Colonic mucosa (tissue), 4 donors: ENCODE measurements at places on chromosomes 3 and 15. TPM values are rescaled to one million over a fixed set of nuclear protein-coding genes. Genes with fewer than 3 reads are reported as not detected.
A peak's percentile ranks its signal among the peaks of the same experiment; 100 is the strongest.

GRCh38 chr3:9013782-9014563, 50.7 kb upstream of the RAD18 start:
- no peak for DNase-seq

DNA sequence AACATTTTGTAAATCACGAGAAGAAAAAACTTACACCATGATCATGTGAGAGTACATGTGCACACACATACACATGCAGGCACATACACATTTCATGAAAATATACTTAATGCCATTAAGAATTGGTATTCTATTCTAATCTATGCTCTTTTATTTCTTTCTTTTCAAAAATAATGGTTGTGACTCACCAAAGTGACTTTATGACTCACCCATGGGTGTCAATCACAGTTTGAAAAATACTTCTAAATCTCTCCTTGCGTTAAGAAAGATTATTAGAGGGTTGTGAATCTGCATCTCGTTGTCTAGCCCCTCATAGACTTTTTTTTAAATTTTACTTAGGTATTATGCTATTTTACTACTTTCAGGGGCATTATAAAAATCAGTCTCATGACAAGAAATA, 254.2 kb downstream of the TUSC7 start:
- no peak for DNase-seq

GP5 gene
- total RNA-seq, result 0.11 TPM

- DNase-seq, result no peak
These were observed 1.4 kb upstream of the SLC51A start for GRCh38 chr3:196214783-196215441.

DNA sequence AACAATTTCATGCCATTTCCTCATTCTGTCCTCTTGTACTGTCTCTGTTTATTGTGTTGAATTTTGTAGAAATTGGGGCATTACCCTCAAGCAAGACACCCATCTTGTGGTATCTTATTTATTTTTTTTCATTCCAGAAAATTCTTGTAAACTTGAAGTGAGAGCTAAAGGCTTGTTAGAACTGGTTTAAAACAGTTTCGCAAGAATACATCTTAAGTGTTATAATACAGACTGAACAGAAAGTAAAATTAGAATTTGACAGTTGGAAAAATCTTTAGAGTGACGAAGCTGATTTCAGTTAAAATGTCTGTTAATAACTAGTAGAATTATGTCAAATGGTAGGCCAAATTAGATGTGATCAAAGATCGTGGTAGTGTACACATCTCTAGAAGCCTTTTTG, 26.9 kb downstream of the RNF13 start:
- no peak for DNase-seq

DNA sequence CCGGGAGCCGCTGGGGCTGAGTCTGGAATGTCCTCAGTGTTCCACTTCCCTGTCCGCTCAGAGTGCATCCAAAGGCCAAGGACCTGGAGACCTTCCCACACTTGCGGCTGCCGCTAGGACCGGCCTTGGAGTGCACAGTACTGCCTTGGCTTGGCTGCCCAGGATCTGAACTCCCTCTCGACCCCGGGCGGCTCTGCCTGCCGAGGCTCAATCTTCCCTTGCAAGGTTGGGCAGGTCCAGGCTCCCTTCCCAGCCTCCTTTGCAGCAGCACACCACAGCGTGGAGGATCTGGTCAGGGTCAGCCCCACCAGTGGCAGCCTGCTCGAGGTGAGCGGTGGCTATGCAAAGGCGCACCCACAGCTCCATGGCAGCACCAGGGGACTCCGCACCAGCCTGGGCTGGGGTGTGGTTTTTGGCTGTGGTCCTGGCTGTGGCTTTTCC, 69.2 kb downstream of the PLXNA1 start:
- DNase-seq, result peak; percentile 69

DNA sequence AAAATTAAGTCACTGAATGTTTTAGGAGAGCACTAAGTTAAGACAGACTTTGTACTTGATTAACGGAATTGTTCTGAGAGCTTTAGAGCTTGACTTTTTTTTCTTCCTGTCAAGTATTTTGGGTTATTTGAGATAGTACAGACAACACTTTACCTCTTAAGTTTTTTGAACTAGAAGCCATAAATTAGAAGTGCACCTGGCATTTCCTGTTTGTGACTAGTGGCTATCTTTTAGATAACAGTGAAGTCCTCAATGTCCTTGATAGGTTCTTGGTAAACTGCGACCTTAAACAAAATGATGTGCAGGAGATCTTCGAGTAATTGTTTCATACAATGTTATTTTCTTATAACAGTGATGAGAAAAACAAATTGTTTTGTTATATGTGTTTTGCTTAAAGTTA, 213.9 kb downstream of the TP63 start:
- DNase-seq, result no peak

GRCh38 chr15:68558318-68559305, 20.2 kb upstream of the CORO2B start:
- no peak for DNase-seq

ERICH6 gene
- total RNA-seq, result not detected

GOLGA6L7 gene
- not detected for total RNA-seq

DNA sequence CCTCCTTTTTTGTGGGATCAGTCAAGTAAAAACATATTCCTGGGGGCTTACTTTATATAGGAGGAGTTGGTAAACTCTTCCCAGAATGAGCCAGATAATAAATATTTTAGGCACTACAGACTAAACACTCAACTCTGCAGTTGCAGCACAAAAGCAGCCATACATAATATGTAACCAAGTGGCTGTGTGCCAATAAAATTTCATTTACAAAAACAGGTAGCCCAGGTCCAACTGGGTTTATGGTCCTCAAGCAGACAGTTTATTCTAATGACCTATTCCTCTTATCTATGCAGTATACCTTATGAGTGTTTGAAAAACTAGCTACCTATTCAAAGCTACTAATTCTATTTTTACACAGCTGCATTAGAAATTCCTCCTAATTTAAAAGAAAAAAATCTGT, 61.8 kb downstream of the FAIM start:
- no peak for DNase-seq

PLS1 gene
- total RNA-seq, result 418 TPM

GRCh38 chr3:98894791-98895576, 6.5 kb downstream of the DCBLD2 start:
- DNase-seq, result no peak

DNA sequence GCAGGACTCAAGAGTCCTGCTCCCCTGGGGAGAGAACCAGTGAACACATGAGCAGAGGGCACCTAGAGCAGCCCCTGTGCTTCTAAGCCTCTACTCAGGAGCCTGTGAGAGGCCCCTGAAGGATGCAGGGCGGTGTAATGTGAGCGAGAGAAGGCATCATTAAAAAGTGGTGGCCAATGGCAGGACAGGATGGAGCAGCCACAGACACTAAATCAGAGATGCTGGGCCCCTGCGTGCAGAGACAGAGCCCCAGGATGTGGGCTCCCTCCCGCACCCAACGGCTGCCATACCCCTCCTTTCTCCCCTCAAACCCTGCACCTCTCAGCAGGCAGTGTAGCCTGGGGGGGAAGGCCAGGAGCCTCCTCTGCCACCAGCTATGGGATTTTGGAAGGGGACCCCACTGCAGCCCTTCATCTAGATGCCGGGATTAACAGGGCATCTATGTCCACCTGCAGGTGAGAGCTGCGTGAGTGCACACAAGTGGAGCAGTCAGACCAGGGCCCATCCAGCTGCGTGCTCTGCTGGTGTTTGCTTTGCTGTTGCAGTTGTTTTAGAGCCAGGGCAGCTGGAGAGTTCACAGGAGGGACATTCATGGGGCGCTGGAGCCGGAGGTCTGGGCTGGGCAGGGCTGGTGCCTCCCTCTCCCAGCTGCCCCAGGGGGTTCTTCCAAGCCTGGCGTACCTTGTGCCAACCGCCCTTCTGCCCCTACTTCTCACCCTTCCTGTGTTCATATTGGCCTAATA, 5.1 kb upstream of the IQSEC1 start:
- DNase-seq, result no peak

- DNase-seq, result no peak
These were observed 132.1 kb downstream of the LPP start for GRCh38 chr3:188286087-188286513.

- DNase-seq, result no peak
These were observed 110.2 kb downstream of the RBPMS2 start for GRCh38 chr15:64665179-64665578.

DNA sequence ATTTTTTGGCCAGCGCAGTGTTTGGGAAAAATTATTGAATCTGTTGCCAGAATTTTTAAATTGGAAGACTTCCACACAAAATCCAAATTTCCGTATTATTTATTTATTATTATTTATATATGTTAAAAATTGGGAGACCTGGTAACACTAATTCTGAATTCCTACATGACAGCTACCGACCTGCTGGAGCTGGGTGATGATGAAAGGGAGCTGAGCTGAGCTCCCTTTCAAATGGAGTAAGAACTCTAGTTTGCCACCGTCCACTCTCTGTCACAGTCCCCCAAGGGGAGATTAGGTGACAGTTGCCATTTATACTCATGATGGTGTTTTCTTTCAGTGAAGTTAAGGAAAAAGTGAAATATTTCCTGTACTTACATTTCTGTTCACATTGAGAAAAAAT, 1.4 kb downstream of the CRTC3 start:
- no peak for DNase-seq

GRCh38 chr3:188217011-188217463, 63.1 kb downstream of the LPP start:
- DNase-seq, result no peak

GRCh38 chr15:94887391-94887790, 656.0 kb downstream of the MCTP2 start:
- DNase-seq, result no peak

MRPS25 gene
- 117 TPM for total RNA-seq

DLG1 gene
- total RNA-seq, result 124 TPM
